ENCODE measurements at places on chromosomes 3 and 15.

DNA sequence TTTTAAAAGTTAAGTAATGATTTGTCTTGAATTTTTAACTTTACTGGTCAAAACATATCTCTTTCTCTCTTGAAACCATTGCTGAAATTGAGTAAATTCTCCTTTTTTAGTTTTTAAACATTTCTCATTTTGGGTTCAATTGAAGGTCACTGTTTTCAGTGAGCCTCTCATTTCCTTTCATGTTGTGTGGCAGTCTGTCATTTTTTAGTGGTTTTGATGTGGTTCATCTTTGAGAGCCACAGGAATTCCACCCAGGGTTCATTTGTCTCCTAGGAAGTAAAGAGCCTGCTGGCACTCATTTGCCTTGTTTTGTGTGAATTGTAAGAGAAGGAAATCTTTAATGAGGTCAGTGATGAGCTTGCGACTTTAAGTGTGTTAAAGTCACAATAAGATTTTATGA, 10.4 kb downstream of the CLDN11 start:
- DNase-seq, result no peak

DNA sequence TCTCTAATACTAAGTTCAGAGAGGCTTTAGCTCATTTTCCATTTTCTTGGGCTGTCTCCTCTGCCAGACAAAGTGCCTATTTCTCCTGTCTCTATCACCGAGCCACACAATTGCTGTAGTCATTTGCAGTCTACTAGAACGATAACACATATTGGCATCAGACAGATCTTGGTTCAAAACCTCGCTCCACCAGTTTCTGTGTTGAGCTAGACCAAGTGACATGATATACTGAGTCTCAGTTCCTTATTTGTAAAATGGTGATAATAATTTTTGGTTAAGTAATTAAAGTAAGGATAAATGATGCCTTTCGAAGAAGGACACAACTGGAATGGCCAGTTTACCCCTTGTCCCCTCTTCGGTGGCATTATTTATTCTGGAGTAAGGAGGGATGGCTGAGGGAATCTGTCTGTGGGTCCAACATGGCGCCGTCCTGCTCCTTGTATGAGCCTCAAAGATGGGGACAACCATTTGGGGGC, 398 bp upstream of the RAB7A start:
- no peak for DNase-seq

DNA sequence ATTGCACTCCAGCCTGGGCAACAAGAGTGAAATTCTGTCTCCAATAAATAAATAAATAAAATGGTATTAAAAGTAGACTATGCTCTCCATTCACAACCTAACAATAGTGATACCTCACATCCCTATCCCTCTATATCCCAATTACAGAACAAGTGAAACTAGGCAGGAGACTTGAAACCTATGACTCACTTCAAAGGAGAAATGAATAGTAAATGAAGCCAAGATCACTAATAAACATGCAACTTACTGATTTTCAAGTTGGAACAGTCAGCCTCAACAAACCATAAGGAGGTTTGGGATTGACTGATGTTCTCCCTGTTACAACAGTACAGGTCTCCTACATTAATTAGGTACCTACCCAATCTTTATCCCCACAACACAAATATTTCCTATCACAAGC, 103.4 kb downstream of the GSK3B start:
- DNase-seq, result no peak

DNA sequence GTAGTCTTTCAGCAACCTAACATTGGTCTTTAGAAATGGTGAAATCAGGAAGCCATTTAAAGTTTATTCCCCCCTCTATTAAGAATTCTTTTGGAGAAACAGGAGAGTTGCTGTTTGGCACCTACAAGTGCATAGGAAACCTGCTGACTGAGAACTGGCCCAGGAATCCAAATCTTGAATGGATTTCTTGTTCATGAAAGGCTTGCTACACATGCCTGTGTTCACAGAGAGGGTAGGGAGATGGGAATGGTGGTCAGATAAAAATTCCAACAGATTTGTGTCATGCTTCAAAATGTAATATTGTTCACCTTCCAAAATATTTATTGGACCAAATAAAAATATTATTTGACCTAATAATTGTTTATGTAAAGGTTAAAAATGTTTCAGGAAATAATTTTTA, 24.2 kb upstream of the ZPLD1 start:
- no peak for DNase-seq

Measured in stimulated activated CD4-positive, alpha-beta T cell treated with anti-CD3 and anti-CD28 coated beads, Interleukin-15, amount 100 ng/mL, for 1 hour (primary cell).